ENCODE measurements at places on chromosomes 16 and 17. TPM values are rescaled to one million over a fixed set of nuclear protein-coding genes. Genes with fewer than 3 reads are reported as not detected.

DNA sequence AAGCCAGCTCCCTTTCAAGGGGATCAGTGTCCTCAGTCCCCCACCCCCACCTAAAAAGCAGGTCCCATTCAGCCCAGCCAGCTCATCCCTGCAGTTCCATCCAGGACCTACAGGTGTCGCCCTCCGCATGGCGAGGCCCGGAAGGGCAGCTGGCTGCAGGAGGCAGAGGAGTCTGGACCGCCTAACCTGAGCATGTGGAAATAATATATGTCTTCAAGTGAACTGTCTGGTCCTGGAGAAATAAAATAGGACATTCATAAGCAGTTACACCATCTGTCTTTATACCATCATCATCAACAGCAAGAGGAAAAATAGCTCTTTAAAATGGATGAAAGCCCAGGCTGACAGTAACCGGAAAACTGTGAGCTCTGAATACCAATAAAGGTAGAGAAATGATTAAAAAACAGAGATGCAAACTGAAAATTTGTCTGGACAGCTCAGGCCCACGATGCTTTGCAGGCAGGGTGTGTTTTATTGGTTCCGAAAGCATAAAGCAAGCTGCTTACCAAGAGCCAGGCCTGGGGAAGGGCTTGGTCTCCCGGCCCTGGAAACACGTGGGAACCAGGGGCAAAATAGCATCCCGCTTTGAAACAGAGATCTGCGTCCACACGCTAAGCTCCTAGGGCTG is 215.2 kb downstream of the ZFHX3 start:
- DNase-seq = peak; percentile 83

Gene TBC1D3
- not detected for total RNA-seq

DNA sequence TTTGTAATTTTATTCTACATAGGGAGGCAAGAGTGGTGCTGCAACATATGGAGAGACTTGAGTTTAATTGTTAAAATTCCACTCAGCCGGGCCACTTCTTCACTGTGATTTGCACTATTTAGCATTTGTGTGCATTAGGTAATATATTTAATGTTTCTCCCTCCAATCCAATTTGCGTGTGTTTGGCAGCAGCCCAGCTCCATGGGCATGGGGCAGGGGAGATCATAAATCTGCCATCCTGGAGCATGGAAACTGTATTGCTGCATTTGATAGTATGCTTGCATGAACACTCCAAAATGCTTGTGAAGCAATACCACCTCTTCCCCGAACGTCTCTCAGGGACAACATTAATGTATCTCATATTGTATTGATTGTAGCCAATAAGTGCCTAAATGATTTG is 339.1 kb upstream of the RBFOX1 start:
- DNase-seq = no peak

DNA sequence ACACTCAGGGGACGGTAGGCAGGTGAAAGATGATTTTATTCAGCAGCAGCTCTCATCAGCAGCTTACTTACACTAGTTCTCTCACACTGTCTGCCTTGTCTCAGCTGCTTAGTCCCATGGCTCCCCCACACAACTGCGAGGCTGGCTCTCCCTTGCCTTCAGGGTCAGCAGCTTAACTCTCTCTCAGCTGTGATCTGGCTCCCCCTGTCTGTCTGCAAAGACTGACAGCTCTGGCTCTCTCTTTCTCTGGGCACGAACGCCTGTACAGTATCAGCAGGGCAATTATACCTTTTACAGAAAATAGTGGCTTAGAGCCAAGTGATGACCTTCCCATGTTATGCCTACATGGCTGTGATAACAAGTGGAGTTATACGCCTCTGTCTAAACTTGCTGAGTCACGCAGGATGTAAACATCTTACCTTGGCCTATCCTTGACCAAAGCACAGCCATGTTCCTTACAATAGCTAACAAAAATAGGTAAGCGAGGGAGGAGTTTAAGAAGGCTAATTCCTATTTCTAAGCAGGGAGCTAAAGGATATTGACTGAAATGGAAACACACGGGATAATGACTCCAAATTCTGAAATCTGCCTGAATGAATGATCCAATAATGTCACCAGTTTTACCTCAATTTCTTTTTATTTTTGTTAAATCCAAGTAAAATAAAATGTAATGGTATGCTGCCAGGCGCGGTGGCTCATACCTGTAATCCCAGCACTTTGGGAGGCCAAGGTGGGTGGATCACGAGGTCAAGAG is 1.1 kb upstream of the NDUFAB1 start:
- peak; percentile 26 for DNase-seq

GRCh38 chr17:42112552-42113176 is at the start of gene DHX58:
Gene DHX58 (minus strand): TSS chr17:42112714. CDS start chr17:42111892, 822 bp downstream.
- DNase-seq = peak; percentile 83

- DNase-seq = no peak
Observed at GRCh38 chr17:76384987-76385891, 830 bp downstream of the SPHK1 start.

GRCh38 chr17:49397586-49397985 is 17.1 kb downstream of the PHB1 start:
- no peak for DNase-seq

GRCh38 chr16:81624403-81624759 is 154.7 kb upstream of the PLCG2 start:
- DNase-seq = no peak

Gene PRSS36
- total RNA-seq = 9.7 TPM

Gene HEATR9
- not detected for total RNA-seq

DNA sequence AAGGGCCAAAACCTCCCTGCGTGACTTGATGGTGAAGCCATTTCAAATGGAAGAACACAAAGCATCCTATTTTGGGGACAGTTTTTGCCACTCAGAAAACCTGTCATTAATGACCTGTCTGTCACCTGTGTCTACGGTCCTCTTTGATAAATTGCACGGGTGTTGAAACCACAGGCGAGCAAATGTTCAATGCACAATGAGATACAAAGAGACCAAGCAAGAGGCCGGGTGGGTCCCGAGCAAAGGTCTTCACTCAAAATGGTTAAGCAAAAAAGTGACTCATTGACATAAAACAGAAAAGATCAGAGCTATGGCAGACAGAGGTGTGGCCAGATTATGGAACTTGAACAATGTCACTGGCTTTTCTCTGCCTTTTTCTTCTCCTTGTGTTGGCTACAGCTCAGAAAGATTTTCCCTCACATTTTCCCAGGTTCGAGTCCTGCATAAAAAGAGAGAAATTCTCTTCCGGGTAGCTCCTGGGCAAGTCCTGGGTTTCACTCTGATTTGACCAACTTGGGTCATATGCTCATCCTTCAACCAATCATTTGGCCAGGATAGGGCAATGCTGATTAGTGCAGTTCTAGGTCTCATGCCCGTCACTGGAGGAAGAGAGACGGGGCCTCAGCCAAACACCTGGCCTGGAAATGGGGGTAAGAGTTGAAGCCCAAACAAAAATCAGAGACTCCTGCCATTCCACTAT is 92.2 kb downstream of the CMC2 start:
- no peak for DNase-seq

DNA sequence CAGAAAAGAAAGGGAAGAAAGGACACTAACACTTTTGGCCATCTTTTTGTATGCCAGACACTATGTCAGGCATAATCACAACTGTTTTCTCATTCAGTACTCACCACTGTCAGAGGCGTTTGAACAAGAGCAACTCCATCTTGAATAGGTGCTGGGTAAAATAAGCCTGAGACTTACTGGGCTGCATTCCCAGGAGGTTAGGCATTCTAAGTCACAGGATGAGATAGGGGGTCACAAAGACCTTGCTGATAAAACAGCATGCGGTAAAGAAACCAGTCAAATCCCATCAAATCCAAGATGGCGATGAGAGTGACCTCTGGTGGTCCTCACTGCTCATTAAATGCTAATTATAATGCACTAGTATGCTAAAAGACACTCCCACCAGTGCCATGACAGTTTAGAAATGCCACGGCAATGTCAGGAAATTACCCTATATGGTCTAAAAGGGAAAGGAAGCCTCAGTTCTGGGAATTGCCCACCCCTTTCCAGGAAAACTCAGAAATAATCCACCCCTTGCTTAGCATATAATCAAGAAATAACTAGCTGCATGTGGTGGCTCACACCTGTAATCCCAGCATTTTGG is 14.9 kb upstream of the LYRM9 start:
- no peak for DNase-seq

Gene EME1
- 1.9 TPM for total RNA-seq

Gene KRT39
- not detected for total RNA-seq

Gene TOP2A
- total RNA-seq = 10.9 TPM

All from left colon (tissue), 2 donors.